ENCODE measurements at places on chromosomes 16 and 17. TPM values are rescaled to one million over a fixed set of nuclear protein-coding genes. Genes with fewer than 3 reads are reported as not detected.

NOTUM gene
- total RNA-seq = 0.19 TPM

GRCh38 chr16:23283571-23283970 is 18.5 kb upstream of the SCNN1B start:
- no peak for DNase-seq

DNA sequence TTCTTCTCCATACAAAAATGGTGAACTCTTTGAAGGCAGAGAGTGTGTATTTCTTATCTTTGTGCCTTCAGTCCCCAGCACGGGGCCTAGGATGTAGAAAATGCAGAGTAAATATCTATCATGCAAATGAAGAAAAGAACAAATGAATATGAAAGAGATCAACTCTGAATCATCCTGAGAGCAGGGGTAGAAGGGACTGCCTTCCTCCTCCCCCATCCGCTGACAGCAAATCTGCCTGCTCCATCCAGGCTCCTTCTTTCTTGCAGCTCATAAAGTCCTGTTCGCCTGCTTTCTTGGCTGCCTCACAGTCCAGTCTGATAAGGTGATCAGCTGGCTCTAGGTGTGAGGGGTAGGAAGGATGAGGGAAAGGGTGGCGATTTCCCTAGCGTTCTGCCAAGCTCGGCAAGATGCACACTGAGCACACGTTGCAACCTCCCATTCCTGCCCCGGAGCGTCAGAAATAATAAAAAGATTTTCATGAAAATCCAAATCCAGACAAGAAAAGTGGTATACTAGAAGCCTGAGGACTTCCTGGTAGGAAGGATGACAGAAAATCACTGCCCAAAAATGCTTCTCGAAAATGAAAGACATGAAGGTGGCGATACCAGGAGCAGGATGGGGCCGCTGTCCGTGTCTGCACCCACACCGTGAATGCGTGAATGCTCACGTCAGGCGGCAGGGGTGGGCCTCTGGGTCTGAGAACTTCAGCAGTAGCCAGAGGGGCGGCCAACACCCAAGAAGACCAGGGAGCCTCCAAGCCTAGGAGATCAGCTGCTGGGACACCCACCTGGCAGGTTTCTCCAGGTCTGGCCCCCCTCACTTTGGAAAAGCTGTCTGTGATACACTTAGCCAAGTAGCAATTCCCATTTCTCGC is 67.1 kb downstream of the VPS53 start:
- no peak for DNase-seq

DNA sequence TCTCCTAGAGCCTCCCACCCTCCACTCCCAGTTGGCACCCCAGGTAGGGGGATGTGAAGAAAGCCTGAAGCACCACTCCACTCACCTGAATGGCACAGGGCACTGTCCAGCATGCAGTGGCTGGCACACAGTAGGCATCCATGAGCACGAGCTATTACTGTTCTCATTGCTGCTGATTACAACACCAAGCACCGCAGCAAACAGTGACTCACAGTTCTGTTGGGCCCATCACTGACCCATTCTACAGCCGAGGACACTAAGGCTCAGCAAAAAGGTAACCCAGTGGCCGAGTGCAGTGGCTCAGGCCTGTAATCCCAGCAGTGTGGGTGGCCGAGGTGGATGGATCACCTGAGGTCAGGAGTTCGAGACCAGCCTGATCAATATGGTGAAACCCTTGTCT is 2.7 kb downstream of the ZSCAN10 start:
- DNase-seq = no peak

DNA sequence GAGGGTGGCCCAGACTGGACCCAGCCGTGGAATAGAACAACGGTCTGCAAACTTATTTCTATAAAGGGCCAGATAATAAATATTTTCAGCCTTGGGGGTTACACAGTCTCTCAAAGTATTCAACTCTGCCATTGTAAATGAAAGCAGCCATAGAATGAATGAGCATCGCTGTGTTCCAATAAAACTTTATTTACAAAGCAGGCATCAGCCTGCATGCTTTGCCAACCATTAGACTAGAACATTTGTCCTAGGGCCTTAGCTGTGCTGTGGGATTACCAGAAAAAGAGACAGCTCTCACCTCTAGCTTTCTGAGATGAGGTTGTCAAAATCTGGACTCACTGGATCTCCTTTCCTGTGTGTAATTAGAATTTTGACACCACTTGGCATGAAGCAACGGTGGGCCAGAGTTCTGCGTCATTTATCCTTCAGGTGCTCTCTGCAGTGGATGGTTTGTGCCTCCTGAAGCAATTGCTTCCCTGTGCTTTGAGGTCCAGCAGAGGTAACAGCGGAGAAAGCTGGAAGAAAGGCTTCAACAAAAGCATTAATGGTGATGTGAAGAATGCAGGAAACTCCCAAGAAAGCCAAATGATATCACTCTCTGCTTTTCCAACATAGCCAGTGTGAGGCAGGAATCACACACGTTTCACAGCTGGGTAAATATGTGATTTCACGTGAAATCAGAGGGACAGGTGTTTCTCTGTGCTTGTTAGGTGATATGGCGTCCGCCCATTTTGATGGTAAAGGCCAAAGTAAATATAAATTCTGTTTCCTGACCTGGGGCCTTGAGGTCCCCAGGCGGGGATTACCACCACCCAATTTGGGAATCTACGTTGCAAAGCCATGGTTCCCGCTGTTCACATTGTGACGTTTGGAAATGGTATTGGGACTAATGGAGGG is 148.4 kb downstream of the PITPNC1 start:
- DNase-seq = no peak

GRCh38 chr16:67236563-67237395 is 9.8 kb downstream of the TMEM208 start:
- DNase-seq = peak; percentile 86

- no peak for DNase-seq
Observed at GRCh38 chr17:8643855-8644506, 13.5 kb upstream of the MYH10 start.

GRCh38 chr17:60127068-60128064 is 22.4 kb upstream of the CA4 start:
- DNase-seq = no peak

DNA sequence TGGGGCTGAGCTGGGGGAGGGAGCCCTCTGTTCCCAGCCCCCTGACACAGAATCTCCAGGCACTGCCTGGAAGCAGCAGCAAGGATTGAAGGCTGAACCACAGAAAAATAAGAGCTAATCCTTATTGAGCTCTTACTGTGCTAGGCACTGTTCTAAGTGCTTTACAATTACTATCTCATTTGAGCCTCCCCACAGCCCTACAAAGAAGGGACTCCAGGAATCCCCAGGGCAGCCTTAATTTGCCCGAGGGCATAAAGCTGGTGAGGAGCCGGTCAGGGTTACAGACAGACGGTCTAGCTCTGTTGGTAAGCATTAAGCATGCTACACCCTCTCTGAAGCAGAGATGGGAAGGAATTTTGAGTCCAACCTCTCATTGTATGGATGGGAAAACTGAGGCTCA is 7.0 kb downstream of the SAMD14 start:
- no peak for DNase-seq
